ENCODE measurements at places on chromosomes 1 and 21.

DNA sequence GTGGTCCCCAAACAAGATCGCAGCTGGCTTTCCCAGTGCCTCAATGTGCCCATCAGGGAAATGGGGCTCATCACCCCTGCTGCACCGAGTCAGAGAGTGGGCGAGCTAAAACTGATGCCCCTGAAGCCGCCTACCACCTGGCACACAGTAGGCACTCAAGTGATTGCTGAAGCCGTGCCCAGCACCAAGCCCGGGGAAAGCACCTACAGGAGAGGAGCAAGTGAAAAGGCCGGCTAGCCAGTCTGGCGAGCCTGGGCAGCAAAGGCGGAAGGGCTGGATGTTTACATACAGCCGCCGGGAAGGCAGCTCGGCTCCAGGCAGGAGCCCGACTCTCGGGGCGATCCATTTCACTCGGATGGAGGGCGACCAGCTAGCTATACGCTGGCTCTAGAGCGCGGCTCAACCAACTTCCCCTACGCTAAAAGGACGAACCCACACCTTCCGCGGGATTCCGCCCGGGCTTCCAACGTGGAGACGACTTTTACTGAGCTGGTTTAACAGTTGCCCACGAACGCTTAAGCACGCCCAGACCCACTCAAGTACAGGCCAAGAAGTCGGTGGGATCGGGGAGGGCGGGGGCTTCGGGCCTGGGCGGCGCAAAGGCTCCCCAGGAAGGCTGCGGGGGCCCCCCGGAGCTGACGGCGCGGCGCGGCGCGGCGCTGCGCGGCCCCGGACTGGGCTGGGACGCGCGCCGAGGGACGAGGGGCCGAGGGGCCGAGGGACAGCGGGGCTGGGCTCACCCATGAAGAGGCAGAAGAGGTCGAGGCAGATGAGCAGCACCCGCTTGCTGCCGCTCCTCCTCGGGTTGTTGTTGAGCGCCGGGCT, 1.0 kb downstream of the PLPP3 start:
- DNase-seq: peak; percentile 33

DNA sequence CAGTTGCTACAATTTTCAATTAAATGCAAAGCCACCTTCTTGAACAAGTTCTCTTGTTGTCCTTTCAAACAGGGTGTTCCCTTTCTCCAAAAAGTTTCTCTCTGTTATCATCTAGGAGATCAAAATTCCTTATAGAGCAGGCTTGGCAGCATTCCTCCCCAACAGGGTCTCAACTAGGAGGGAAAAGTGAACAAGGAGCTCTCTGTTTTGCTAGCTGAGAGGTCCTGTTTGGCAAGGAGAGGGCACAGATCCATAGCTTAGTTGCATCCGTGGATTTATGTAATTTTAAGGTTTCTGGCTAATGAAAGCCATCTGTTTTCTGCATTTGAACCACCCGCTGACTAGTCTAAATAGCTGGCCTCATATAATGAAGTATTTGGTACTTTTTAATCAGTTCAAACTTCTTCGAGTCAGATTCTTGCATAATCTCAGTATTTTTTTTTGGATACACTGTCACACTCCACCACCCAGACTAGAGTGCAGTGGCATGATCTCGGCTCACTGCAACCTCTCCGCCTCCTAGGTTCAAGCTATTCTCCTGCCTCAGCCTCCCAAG, 54.0 kb downstream of the APP start:
- DNase-seq: no peak

GRCh38 chr1:31765041-31765467, 914 bp upstream of the ADGRB2 start:
- peak; percentile 67 for DNase-seq

- no peak for DNase-seq
These were observed 45.7 kb downstream of the S1PR1 start for GRCh38 chr1:101282314-101283038.

DNA sequence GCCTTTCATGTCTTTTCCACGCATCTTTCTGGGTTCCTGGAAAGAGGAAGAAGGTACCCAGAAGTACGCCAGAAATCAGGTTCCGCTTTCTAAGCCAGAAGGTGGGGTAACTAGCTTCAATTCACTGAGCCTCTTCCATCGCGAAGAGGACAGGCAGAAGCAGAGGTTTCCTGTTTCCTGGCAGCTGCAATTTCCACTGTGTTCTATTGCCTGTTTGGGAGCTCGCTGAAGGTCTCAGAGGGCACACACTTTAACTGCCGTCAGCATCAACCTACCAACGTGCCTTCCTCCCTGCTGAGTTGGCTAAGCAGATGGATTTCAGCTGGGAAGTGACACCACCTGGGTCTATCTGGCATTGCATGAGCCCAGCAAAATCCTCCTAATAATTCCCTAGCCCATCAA, 10.0 kb downstream of the NCF2 start:
- DNase-seq: no peak

DNA sequence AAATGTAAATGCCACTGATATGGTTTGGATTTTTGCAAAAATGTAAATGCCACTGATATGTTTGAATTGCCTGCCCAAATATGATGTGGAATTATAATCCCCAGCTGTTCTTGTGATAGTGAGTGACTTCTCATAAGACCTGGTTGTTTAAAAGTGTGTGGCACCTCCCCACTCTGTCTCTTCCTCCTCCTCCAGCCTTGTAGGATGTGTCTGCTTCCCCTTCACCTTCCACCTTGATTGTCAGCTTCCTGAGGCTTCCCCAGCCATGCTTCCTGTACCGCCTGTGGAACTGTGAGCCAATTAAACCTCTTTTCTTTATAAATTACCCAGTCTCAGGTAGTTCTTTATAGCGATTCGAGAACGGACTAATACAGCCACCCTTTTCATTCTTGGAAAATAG, 1.3 kb upstream of the CCT8 start:
- no peak for DNase-seq

DNA sequence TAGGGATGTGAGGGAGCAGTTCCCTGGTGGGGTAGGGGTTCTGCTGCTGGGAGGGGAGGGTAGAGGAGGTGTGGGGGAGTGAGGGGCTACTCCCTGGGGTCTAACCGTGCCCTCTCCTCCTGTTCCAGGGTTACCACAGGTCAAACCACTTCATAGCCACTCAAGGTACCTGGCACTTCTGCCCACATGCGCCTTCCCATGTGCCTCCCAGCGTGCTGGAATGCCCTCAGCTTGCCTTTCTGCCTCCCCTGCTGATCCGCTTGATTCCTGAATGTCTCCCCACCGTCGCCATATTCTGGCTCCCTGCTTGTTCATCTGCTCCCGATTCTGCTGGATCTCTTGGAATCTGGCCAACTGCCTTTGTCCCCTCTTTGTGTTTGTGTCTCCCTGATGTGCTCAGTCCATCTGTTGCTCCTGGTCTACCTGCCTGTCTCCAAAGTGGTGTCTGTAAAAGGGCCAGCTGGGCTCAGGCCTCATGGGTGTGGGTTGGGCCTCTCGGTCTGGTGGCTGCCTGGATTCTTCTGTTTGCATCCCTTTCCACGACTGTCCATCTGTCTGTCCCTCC, 74.4 kb downstream of the PTPRU start:
- DNase-seq: no peak

DNA sequence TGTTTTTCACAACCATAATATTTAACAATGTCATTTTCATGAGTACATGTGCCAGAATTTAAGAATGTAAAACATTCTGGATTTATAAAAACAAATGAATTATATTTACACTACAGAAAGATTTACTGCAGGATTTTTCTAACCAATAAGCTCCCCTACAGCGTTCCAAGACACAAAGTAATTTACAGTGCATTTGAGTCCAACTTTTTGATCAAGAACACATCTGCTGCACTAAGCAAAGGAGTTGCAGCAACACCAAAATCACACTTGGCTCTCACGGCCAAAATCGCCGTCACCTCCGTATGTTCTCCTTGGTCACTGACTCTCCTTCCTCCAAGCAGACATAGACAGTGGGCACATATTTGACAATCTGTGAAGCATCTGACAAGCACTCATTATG, 7.7 kb downstream of the VPS26C start:
- no peak for DNase-seq

- DNase-seq: no peak
These were observed 97.6 kb downstream of the CC2D1B start for GRCh38 chr1:52268372-52268771.

- no peak for DNase-seq
These were observed 366.9 kb upstream of the USP24 start for GRCh38 chr1:55582084-55582483.

GRCh38 chr1:219806642-219807041, 121.7 kb downstream of the SLC30A10 start:
- no peak for DNase-seq

- DNase-seq: peak; percentile 4
These were observed 144.1 kb downstream of the CENPF start for GRCh38 chr1:214747050-214747635.

- DNase-seq: peak; percentile 16
These were observed 123.0 kb upstream of the IGSF21 start for GRCh38 chr1:17984583-17984982.

- no peak for DNase-seq
These were observed 69.4 kb downstream of the PKN2 start for GRCh38 chr1:88753506-88753905.

DNA sequence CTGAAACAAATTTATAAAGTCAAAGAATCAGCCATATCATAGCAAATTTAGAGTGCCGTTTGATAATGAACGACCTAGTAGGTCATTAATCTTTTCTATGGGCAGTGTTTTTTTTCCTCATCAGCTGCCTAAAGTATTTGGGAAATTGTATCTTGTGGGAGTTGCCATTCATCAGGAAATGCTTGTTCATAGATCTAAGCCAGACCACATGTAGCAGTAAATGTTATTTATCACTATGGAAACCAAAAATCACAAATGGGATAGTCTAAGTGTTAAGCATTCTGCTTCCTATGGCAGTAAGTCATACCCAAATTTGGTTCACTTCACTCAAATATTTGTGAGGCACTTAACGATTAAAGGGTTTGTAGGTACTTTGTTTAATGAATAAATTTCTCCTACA, 52.9 kb downstream of the LRRC8D start:
- peak; percentile 43 for DNase-seq

DNA sequence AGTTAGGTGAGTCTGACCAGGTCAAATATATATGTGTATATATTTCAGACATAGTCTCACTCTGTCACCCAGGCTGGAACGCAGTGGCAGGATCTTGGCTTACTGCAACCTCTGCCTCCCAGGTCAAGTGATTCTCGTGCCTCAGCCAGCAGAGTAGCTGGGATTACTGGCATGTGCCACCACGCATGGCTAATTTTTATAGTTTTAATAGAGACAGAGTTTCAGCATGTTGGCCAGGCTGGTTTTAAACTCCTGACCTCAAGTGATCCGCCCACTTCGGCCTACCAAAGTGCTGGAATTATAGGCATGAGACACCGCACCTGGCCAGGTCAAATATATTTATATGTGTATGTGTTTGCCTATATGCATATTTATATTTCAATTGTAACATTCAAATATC, 581.5 kb upstream of the B3GALT2 start:
- DNase-seq: peak; percentile 55

- no peak for DNase-seq
These were observed 8.2 kb downstream of the IGSF9 start for GRCh38 chr1:159937054-159937750.

DNA sequence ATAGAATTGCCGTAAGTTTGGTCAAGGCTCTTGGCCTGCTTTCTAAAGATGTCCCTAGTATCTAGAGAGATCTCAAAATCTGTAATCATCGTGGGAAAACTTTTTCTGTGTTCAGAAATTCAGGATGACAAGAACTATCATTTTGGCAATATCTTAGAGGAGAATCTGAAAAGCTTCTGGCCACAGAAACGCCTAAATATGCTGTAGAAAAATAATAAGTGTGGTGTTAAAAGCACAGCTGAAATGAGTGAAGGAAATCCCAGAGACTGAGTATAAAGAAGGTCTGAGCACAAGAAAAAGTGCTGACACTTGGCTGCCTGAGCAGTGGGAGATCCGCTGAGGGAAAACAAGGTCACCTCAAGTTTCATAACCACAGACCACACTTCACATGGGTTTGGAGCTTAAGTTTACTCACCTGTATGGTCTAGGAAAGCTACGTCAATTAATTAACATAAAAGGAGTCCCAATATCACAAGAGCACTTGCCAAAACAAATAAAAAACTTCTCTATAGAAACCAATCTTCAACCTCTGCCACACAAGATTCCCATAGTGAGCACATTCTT, 235.2 kb upstream of the IRF2BP2 start:
- no peak for DNase-seq

- peak; percentile 24 for DNase-seq
These were observed at the start of gene CAMK1G for GRCh38 chr1:209583408-209583807. TSS of gene CAMK1G (plus strand) at chr1:209583714. CDS start at chr1:209594984, 11,270 bp downstream.

DNA sequence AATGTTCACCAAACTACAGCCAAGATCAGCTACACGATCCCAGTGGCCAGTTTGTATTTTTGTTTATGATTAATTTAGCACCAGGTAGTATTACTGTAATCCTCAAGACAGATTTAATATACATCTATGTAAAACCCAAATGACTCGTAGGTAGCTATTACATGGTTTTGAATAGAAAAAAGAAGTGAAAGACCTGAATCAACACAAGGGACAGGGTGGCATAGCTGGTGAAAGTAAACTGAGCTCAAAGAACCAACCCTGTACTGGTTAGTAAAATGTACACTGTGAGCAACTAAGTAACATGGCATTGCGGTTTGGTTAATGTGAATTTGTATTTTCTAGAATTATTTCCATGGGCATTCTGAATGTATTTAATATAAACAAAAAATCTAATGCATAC, 8.8 kb downstream of the GPATCH2 start:
- DNase-seq: no peak

DNA sequence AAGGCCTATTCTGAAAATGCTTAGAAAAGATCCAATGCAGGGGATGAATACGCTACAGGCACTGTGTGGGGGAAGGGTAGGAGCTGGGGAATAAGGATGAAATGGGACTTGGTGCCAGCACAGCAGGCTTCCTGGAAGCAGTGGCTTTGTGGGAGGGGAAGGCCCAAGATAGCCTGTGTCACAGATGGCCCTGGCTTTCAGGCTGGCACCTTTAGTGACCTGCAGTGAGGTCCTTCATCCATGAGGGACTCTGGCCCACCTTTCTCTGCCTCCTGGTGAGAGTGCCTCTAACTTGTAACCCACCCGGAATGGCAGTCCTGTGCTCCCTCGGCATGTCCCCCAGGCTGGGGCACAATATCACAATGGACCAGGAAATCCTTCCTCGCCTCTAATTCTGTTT, 919 bp downstream of the CHI3L1 start:
- no peak for DNase-seq

GRCh38 chr1:234933475-234933874, 195.2 kb downstream of the TOMM20 start:
- peak; percentile 37 for DNase-seq

GRCh38 chr1:8661185-8662110, 156.0 kb downstream of the RERE start:
- peak; percentile 79 for DNase-seq

Data from Caki2 (cell line).